ENCODE measurements at places on chromosomes 2 and 18.
A peak's percentile ranks its signal among the peaks of the same experiment; 100 is the strongest.

GRCh38 chr2:159712929-159713420, 669 bp downstream of the MARCHF7 start:
- no peak for DNase-seq

DNA sequence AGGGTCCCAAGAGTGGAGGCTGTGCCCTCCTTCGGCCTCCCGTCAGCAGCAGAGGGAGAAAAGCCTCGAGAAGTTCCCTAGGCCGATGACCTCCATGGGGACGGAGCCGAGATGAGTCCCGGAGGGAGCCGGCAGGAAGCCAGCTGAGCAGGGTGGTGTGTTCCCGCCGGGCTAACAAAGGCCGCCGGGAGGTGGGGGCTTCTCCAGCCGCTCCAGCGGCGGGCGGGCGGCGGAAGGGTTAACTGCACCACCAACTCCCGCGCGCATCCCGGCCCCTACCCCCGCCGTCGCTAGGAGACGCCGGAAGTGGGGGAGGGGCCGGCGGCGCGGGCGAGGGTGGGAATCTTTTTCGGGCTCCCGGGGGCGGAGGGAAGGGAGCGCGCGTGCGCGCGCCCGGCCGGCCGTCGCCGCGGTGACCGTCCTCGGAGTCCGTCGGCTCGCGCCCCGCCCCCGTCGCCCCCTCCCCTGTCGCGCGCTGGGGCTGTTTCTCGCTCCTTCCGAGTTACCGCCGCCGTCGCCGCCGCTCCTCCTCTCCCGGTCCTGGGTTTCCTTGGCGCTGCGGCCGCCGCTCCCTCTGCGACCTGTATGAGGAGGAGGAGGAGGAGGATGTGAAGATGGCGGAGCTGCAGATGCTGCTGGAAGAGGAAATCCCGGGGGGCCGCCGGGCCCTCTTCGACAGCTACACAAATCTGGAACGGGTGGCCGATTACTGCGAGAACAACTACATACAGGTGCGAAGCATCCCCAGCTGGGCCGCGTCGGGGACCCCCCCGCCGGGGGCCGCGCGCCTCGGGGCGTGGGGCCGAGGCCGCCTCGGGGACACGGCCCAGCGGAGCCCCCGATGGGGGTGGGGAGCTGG, at the start of gene ABI2:
ABI2 (plus strand) TSS at position 494 of the 859 bp plus-strand sequence; CDS start at position 615, 121 bp downstream.
- peak; percentile 87 for DNase-seq

GRCh38 chr2:28716265-28716865, 35.3 kb upstream of the PPP1CB start:
- peak; percentile 72 for DNase-seq

GRCh38 chr2:74850496-74851190, 16.7 kb downstream of the HK2 start:
- no peak for DNase-seq

GRCh38 chr2:222450021-222450420, 25.7 kb downstream of the SGPP2 start:
- DNase-seq, result no peak

- DNase-seq, result no peak
Measured at GRCh38 chr2:240747256-240747655, 55.6 kb downstream of the AQP12A start.

- peak; percentile 29 for DNase-seq
Measured at GRCh38 chr2:173881461-173881860, 83.7 kb downstream of the SP3 start.

- no peak for DNase-seq
Measured at GRCh38 chr2:238427435-238428162, 872 bp downstream of the ASB1 start.

DNA sequence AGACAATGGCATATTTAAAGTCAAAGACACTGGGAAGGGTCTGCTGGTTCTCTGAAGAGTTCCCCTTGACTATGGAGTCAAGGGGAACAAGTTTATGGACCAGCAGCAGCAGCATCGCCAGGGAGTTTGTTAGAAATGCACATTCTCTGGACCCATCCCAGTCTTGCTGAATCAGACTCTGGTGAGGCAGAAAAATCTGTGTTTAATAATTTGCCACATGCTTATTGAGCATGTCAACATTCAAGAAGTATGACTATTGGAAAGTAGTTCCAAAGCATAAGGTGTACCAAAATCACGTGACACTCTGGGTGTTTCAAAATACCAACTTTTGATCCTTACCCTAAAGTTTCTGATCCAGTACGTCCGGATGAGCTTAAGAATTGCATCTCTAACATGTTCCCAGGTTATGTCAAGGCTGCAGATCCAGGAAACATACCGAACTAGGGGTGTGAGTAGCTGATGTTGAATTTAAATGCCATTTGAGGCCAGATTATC, 853.8 kb downstream of the TMEM182 start:
- DNase-seq, result no peak

DNA sequence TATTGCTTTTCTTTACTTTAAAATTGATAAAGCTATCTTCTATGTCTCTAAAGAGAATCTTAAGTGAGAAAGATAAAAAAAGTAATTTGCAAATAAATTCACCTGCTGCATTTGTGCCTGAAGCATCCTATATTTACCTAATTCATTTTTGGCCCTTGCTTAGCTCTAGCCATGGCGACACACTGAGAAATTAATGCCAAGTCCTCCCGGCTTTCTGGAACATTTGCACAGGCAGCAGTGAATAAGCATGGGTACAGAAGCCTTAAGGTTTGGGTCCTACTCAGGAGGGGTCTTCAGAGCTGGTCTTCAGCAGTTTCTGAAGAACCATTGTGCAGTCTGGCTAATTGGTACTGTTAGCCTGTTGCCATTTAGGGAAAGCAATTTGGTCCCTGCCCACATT, 73.9 kb upstream of the ZEB2 start:
- DNase-seq, result no peak

DNA sequence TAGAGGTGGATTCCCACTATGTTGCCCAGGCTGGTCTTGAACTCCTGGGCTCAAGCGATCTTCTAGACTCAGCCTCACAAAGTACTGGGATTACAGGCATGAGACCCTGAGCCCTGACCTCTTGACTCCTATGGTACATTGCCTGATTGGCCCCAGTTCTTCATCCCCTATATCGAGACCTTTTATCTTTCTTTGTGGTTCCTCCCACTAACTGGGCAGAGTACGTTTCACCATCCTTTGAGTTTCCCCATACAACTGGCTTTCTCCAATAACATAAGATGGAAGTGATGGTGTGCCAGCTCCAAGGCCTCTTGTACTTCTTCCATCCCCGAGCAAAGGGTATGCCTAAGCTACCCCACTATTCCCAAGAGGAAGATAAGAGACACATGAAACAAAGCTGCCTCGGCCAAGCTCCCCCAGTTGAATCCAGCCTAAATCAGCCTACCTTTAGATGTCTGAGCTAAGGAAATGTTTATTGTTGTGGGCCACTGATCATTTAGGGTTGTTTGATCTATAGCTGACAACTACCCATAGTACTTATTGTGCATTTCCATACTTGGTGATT, 8.3 kb upstream of the TMEM247 start:
- DNase-seq, result no peak

- no peak for DNase-seq
Measured at GRCh38 chr2:71452565-71452964, 796 bp upstream of the DYSF start.

DNA sequence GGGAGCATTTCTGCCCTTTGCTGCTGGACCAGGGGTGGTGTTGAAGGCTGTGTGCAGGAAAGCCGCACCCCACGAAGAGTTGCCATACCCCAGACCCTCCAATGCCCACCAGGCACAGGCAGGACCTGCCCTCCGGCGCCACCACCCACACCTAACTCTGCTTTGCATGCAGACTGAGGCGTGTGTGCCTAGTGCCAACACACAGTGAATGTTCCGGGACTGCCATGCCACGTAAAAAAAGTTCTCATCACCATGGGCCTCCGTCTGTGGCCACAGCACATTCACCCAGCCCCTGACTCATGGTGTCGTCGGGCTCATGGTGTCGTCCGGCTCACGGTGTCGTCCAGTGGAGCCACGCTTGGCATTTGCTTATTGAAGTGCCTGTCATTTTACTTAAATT, 184.9 kb upstream of the RAB6C start:
- DNase-seq, result no peak

DNA sequence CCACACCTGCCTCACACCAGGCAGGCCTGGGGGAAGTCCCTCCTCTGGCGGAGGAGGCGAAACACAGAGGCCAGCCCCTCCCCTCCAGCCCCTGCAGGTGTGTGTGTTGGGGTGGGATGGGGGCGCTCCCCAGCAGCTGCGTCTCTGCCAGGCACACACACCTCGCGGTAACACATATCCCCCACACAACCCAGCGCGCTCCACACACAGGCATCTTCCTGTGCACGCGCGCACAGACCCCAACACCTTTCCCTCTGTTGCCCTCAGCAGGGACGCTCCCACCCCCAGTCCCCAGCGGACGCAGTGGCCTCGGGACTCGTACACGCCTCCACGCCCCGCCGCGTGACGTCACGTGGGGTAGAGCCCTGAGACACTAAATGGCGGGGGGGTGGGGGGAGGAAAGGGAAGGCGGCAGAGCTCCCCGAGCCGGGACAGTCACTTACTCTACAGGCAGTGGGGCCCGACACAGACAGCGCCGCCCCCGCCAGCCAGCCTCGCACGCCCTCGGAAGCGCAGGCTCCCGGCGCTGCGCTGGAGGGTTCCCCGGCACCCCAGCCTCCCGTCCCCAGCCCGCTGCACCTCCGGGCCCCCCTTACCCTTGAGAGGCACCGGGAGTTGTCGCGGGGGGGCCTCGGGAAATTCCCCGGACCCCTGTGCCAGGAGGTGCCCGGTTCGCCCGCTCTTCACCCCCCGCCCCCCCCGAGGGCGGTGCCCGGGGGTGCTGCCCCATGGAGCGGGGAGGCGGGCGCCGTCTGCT, at the start of gene WNT10A:
WNT10A (plus strand) TSS at position 751 of the 757 bp plus-strand sequence. CDS start 144 bp downstream, outside the sequence.
- peak; percentile 46 for DNase-seq

DNA sequence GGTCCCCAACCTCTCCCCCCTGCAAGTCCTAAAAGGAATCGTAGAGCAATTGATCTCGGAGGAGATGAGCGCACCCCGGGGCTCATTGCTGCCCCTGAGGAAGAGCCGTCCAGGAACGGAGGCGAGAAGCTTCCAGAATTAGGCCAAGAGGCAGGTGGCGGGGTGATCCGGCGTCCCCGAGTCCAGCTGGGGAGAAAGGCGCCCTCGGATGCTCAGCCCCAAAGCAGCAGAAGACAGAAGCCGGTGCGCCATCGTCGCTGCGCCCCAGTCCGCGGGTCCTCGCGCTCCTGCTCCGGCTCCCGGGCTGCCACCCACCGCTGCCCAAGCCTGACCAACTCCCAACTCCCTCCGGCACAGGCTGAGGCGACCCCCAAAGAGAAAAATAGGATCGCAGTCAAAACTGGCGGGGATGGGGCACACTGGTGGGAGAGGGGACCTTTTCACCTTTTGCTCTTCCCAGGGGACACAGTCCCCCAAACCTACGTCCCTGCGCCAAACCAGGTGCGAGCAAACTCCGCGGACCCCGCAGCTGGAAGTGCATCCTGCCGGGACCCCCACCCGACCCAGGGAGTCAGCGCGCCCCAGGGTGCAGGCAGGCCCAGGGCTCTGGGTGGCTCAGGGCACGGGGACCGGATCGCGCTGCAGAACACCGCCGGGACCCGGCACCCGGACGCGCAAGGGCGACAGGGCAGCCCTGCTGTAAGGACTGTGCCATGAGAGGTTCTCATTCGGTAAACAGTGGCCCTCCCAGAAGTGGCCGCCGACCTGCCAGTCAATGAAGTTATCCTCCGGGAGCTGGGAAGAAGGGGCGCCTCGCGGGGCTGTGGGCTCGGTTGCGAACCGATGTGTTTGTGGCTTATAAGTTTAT, 8.4 kb upstream of the MEIS1 start:
- DNase-seq, result no peak

All from colonic mucosa (tissue), 4 donors.